Anterior cingulate cortex (tissue), 58 donors: ENCODE measurements at places on chromosomes 12 and 14.

DNA sequence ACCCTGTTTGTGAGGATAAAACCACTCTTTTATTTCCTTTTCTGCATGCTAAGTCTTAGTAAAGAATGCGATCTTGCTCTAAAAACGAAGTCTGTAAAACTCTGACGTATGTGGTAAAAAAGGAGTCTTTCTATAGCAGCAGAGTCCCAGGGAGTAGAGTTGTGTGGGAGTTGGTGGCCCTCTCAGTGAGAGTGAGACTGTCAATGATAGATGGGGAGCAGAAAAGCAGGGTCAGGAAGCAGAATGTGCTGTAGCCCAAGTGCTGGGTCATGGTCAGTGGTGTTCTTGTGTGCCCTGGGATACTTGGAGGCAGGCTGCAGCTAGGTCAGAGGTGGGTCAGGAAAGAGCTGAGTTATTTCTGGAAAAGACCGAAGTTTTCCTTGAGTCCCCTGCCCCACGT, 20.3 kb upstream of the GPR33 start:
- no peak for DNase-seq

GRCh38 chr12:48266826-48267225, 63.7 kb upstream of the OR10AD1 start:
- no peak for DNase-seq

DNA sequence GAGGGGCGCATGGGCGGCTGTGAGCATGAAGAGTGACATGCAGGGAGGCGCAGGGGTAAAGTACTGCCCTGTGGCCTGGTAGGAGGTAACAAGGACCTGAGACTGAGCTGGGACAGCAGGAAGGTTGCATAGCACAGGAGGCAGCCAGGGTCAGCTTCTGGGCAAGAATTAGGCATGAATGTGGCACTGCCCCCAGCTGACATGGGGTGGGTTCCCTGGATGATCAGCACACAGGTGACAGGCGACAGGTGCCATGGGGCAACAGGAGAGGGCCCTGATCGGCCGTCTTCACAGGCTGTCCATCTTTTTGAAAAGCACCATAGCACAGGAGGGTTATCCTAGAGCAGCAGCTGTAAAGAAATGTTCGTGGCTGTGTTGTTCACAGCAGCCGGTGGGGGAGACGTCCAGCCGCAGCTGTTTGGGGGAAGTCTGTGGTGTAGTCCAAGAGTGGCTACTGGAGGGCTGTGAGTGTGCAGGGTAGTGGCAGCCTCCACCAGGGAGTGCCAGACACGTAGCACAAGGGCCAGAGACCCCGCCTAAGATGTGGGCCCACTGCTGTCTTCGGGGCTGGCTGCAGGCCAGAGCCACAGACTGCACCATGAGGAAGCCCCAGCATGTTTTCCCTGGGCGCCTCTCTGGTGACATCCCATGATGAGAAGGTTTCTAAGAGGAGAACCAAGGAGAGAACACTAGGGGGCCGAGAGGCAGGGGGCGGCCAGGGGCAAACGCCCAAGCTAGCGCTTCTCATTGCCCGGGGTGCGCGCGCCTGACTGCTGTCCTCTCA, 8.4 kb downstream of the CLBA1 start:
- DNase-seq, result no peak

DNA sequence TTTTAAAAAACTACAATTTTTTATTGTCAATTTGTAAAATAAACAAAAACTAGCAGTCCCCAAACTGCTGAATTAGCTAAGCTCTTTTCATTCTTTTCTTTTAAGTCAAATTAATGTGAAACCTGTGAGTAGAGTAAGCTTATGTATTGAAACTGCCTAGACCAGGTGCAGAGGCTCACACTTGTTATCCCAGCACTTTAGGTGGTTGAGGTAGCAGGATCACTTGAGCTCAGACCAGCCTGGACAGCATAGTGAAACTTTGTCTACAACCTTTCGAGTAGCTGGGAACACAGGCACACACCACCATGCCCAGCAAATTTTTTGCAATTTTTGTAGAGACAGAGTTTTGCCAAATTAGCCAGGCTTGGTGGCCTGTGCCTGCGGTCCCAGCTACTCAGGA, 26.4 kb downstream of the SCFD1 start:
- DNase-seq, result no peak

GRCh38 chr14:20555845-20556244, 5.0 kb downstream of the RNASE9 start:
- no peak for DNase-seq

- no peak for DNase-seq
Measured at GRCh38 chr12:20625531-20625930, 69.6 kb upstream of the SLCO1C1 start.

- no peak for DNase-seq
Measured at GRCh38 chr14:38786921-38787320, 316.1 kb downstream of the SEC23A start.

DNA sequence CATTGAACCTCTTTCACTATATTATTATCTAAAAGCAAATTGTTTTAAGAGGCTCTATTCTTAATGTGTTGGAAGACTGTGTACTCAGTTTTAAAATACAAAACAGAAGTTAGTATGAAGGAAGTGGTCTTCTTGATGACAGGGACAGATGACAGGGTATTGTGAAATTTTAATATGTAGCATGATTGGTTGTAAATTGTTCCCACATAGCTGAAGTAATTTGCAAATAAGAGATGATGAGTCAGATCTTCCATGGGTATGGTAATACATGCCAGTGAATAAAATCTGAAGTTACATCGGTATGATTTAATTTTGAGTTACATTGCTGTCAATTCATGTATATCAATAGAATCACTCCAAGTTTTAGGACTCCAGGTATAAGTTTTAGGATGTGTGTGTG, 454.8 kb downstream of the AEBP2 start:
- no peak for DNase-seq

GRCh38 chr12:106226884-106227640, 20.8 kb downstream of the CKAP4 start:
- peak; percentile 23 for DNase-seq

GRCh38 chr12:10167599-10167998, 4.3 kb downstream of the OLR1 start:
- DNase-seq, result no peak

DNA sequence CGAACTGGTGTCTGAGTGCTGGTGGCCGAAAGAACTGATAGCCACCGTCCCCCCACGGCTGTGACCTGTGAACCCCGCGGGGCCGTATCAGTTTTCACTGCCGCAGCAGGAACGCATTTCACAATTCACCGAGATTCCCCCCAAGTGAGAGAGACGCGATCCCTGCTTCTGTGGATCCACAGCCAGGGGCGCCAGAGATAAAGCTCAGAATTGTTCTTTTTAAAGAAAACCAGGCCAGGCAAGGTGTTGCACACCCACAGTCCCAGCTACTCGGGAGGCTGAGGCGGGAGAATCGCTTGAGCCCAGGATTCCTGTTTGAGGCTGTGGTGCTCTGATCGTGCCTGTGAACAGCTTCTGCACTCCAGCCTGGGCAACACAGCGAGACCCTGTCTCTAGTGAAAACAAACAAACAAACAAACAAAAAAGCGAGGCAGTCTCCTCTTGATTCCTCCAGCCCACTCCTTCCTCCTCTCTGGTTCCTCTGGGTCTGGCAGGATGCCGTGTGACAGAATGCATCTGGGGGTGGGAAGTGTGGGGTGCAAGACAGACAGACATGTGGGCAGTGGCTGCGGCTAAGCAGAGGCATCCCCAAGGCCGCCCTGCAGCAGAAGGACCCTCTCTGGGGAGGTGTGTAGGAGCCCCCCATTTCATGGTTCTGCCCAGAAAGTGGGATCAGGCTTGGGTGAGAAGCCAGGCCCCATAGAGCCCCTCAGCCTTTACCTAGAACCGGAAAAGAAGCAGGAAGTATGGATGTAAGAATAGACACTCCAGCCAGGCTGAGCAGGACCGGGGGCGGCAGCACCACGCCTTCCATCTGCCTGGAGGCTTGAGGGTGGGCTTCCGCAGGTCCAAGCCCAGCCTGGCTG, 39.2 kb upstream of the PPP1R13B start:
- no peak for DNase-seq

DNA sequence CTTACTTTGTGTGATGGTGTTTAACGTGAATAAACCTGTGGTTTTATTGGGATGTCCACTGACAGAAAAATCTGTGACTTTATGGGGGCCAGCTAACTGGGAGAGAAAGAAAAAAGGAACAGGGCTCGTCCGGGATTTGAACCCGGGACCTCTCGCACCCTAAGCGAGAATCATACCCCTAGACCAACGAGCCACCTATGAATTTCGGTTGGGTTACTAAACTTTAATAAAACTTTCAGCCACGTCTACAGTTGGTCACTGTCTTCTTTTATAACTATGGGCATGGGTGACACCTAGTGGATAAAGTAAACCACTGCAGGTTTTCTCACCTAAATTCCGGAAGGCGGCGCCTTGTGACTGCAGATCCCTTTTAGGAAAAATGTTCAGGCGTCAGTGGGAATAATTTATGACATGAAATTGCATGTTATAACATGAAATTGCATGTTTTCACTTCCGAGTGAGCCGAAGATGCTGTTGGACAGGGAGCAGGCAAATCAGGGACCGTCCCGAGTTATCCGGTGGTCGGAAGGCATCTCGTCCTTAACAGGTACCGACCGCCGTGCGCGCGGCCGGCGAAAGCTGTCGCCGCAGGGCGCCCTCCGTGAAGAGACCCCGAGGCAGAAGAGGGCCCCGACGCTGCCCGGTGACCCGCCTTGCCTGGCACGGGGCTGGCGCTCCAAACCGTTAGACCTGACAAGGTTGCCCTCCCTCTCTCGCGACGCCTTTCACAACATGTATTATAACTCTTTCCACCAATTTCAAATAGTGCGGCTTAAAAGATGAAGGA, 18.2 kb upstream of the RNASE12 start:
- DNase-seq, result no peak

DNA sequence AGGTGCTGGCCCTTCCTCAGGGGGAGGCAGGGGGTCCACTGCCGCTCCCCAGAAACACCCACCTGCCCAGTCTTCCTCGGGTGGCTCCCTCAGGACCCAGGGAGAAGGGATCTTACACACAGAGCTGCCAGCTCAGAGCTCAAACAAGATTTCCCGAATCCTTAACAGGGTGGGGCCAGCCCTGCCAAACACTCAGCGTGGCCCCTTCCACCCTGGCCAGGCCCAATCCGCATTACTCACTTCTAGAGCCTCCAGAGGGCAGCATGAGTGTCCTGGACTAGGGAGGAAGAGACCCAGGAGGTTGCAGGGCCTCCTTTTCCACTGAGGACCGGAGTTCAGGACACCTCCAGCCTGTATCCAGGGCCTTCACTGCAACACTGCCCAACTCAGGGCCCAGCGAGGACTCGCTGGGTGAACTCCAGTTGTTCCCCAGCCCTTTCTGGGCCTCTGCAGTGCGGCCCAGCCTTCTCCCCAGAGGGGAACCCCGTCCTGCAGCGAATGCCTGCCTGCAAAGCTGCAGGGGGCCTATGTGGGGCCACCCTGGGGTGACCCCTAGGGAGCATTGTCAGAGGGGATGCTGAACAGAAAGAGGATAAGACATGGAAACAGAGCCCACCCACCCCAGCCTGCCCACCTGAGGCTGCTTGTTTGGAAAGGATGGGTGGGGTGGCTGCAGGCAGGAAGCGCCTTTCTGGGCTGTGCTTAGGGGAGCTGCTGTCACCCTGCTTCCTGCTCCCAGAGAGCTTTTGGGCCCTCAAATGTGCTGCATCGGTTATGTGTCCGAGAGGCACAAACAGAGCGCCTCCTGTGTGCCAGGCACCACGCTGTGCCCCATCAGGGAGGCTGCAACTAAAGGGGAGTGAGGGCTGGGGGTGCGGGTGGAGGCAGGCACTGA, 43.8 kb downstream of the CCNK start:
- DNase-seq, result no peak

GRCh38 chr12:107287436-107288413, 194.4 kb upstream of the CRY1 start:
- DNase-seq, result no peak

DNA sequence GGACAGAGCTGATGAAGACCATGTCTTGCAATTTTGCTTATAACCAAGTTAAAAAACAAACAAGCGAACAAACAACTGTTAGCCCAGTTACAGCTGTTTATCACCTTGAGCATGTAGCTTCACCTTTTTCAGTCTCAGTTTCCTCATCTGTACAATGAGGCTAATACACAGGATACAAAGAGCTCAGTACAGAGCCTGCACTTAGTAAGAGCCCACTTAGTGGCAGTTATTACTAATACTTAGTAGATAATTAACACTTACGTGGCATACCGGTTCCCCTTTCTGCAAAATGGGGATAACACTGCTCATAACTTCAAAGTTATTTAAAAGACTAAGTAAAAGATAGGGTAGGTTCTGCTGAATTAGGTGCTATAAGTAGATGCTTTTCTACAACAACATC, 228.0 kb downstream of the MON2 start:
- DNase-seq, result no peak

- no peak for DNase-seq
Measured at GRCh38 chr14:92549105-92549858, 35.7 kb downstream of the RIN3 start.

DNA sequence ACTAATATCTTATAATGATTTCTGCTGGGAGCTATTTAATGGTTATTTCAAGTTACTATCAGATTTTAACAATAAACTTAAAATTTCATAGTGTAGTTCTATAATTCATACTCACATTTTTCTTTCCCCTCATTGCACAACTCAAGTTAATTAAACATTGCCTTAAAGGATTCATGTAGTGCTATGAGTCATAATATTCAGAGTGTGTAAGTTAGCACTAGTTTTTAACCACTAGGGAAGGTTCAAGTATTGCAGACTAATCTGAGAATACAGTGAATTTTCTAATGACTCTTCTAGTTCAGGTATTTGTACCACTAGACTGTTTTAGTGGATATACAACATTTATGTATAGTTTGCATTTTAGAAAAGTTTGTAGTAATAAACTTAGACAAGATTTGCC, 49.9 kb downstream of the FOXA1 start:
- no peak for DNase-seq

GRCh38 chr12:26032290-26032689, 73.8 kb downstream of the RASSF8 start:
- DNase-seq, result no peak

GRCh38 chr14:49875640-49876198, 17.2 kb upstream of the ARF6 start:
- DNase-seq, result no peak

GRCh38 chr12:12582193-12582881, 19.7 kb upstream of the DUSP16 start:
- no peak for DNase-seq

- no peak for DNase-seq
Measured at GRCh38 chr14:61379639-61380184, 58.3 kb downstream of the PRKCH start.

GRCh38 chr14:65958664-65959562, 527.3 kb upstream of the CCDC196 start:
- no peak for DNase-seq

DNA sequence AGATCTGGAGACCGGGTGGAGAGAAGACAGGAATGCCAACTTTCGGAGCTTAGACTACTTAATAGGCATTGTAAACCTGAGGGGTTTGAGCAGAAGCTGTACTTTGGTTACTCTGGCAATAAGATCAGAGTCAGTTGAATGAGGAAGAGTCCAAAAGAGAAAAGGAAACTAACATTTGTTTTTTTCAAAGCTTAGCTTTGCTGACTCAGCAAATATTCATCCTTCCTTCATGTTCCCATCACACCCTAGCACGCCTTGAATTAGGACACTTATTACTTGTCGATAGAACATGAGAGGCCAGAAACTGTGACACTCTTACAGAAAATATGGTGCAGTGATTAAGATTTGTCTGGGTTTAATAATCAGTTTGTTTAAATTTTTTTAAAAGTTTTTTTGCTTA, 266.9 kb upstream of the ATP2B1 start:
- DNase-seq, result no peak
